ENCODE measurements at places on chromosomes 7 and 10.

DNA sequence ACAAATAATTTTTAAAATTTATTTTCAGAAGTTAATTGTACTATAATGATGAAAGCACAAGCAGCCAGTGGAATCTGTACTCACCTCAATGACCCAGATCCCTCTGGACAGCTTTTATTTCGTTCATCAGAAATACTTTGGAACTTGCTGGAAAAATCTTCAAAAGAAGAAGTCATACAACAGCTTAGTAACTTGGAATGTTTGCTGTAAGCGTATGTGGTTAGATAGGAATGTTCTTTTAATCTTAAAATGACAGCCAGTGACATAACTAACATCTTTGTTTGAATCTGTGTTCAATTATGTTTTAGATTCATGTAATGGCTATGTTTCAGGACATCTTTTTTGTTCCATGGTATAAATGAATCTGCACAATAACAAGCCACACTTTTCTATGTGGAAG, 26.8 kb downstream of the CFAP69 start:
- DNase-seq = peak; percentile 34

- no peak for DNase-seq
These were observed 62.6 kb downstream of the PTPRN2 start for GRCh38 chr7:158524749-158525635.

DNA sequence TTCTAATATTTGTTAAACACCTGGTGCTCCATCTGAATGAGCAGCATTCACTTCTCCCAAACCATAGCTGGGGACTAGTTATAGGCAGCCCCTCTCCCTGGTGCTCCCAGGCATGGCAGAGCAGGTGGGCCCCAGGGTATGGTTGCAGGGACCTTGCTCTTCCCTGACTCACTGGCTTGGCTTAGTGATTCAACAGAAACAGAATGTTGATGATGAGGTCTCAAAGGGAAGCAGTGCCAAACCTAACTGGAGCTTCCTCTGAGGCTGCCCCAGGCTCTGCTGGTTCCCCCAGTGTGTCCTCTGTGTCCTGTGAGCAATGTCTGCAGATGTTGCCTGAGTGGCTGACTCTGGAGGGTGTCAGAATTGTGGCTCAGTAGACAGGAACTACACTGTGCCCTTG, 3.7 kb downstream of the GPR26 start:
- no peak for DNase-seq

- DNase-seq = peak; percentile 10
These were observed 260.1 kb downstream of the SLC25A13 start for GRCh38 chr7:96061844-96062243.

GRCh38 chr7:31443457-31443856, 70.4 kb upstream of the ITPRID1 start:
- peak; percentile 66 for DNase-seq

GRCh38 chr10:94240901-94241300, 121.8 kb downstream of the NOC3L start:
- DNase-seq = no peak

GRCh38 chr7:128931965-128932861, 5.5 kb upstream of the IRF5 start:
- DNase-seq = no peak

DNA sequence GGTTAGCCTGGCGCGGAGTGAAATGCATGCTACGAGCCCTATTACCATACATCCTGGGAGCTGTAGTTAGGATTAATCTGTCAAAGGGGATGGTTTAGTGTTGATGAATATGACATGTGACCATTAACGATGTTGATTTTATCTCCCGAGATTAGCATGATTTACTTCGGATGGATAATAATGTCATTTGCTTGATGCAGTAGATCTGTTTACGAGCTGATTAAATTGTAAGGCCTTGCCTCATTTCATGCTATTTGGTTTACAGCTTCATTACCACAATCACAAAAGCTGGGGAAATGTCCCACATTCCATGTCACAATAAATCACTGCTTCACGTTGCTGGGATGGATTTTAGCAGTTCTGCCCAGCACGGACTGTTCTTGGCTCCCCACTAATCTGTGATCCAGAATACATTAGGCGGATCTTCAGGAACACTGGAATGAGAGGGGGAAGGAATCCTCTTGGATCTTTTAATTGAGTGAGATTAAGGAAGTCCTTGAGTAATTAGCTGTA, 22.3 kb downstream of the ZNF503 start:
- peak; percentile 78 for DNase-seq

DNA sequence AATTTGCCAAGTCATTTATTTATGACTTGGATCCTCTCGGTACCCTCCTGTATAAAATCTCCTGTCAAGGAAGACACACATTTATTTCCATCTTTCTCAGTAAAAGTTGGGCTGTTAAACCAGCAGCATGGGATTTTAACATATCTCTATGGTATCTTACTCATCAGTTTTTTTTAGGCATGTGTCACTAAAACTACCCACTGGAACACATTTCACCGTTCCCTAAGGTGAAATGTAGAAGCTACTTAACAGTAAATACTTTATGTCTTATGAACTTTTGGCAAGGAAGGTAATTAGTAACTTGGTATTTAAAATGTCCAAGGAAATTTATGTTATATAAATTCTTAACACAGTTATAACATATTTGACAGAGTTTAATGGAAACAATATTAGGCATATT, 152.5 kb upstream of the HDAC9 start:
- DNase-seq = no peak

GRCh38 chr10:34092891-34093290, 722.2 kb downstream of the PARD3 start:
- no peak for DNase-seq

- DNase-seq = peak; percentile 14
These were observed 110.6 kb downstream of the RAB11FIP2 start for GRCh38 chr10:117936141-117936540.

- no peak for DNase-seq
These were observed 25.7 kb downstream of the UNC5B start for GRCh38 chr10:71237843-71238623.

- no peak for DNase-seq
These were observed 8.5 kb upstream of the RABGEF1 start for GRCh38 chr7:66731986-66732385.

- no peak for DNase-seq
These were observed 139.2 kb upstream of the ZMIZ1 start for GRCh38 chr10:78929541-78929940.
